Esophagus squamous epithelium (tissue), 5 donors: ENCODE measurements at places on chromosomes 1 and 21.

DNA sequence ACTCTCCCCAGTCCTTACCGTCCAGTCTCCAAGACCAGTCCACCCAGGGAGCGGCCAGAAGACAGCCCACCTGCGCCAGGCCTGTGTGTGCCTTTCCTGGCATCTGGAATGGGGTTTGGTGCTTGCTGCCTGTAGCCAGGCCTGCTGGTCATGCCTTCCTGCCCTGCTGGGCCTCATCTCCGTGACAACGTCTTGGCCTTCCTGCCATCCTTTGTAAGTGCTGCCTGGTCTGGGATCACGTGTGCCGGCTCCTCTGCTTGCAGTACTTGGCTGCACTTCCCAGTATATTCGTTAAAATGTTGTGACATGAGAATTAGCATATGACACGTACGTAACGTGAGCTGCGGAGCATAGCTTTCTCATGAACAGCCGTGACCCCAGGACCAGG, 145.3 kb upstream of the COL6A1 start:
- DNase-seq, result no peak

DNA sequence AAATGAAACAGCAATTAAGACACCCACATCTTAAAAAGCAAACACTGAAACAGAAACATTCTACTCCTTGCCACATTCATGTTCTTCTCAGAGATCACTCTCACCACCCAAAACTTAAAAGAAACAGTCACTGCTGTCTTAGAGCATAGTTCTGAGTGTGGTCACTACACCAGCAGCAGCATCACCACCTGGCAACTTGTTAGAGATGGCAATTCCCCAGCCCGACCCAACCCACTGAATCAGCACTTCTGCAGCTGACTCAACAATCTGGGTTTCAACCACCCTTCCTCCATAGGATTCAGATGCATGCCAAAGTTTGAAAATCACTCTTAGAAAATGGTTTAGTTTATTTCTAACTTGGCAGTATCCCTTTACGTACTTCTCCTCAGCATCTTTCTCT, 126.1 kb downstream of the CDC42BPA start:
- DNase-seq, result no peak

DNA sequence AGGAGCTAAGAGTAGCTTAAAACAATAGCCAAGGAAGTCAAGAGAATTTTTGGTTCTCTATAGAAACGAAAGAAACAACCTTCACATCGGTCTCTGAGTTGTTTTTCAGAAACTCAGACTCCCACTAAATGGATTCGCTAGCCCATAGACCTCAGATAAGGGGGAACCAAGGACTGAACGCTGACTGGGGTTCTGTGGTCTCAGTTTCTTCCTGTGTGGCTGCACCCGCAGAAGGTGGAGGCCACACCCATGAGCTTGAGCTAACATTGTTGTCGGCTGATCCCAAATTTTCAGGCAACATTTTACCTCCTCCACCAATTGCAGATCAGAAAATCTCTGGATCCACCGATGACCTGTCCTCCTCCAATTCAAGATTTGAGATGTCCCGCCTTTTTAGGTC, 456.1 kb downstream of the AJAP1 start:
- no peak for DNase-seq

DNA sequence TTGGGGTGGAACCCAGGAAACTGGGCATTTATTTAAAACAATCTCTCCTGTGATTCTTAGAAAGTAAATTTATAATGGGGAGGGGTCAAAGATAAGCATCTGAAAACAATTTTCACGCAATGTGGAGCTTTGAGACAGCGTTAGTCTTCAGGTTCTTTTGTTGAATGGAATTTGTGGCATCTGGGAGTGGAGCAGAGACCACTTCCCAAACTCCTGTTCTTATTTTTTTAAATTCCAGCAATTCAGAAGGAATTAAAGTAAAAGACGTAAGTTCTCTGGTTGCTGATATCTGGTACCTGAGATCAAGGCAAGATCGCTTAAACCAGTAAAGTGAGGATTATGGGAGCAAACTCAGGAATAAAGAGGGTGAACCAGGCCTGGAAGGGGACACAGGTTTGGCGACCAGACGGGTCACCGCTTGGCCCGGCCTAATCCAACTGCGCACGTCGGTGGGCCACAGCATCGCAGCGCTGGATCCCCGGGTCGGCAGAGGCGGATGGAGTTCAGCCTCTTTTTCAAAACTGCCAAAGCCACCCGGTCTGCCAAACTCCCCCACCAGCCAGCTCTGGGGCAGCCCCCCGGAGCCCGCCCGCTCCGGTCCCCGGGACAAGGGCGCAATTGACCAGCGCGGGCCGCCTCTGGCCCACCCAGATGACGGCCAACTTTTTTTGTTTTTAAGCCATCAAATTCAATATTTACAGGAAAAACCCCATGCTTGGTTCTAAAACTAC, 754 bp upstream of the PDPN start:
- no peak for DNase-seq

DNA sequence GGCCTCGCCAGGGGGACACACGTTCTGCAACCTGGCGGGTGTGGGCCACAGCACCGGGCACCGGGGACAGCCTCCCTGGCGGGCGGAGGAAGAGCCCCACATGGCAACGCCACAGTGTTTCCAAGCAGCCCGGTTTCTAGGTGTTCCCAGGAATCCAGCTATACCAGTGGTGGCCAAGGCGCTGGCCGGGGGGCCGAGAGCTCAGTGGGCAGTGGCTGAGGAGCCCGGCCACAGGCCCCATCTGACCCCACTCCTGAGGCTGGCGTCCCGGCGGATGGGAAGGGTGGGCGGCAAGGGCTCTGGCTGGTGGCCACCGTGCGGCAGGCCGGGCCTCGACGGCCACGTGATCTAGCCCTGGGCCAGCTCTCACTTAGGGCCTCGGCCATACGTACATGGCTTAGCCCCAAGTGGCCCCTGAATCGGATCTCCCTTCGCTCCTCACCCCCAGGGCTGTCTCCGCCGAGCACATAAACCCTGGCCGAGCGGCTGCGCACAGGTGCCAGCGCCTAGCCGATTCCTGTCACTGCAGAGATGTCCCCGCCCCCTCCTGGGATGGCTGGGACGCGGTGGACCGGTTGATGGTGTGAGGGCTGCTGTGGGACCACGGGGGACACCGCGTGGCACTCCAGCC, 68.7 kb downstream of the MORN1 start:
- no peak for DNase-seq

DNA sequence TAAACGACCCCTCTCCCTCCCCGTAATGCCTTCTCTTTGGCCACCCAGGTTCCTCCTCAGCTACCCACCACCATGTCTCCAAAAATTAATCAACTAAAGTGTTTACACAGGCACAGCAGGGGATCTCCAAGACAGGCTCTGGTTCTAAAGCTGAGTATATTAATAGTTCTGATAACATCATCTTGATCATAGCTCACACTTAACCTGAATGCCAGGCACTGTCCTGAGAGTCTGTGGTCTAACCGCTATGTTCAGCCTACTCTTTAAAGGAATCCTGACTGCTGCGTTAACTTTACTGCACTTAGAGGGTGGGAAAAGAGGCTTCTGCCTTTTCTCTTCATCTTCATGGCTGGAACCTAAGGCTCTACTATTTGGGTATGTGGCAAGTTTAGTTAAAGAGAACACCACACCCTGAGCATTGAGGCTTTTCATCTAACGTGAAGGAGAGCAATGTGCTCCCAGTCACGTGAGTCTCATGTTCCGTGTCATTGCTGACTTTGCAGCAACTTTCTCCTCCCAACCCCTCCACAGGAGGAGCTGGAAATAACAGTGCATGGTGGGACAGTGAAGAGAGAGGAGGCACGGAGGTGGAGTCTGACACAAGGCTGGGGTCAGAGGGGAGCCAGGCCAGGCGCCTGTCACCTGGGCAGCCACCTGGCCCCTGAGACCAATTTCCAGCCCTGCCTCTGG, 86.4 kb downstream of the FAM78B start:
- DNase-seq, result no peak

DNA sequence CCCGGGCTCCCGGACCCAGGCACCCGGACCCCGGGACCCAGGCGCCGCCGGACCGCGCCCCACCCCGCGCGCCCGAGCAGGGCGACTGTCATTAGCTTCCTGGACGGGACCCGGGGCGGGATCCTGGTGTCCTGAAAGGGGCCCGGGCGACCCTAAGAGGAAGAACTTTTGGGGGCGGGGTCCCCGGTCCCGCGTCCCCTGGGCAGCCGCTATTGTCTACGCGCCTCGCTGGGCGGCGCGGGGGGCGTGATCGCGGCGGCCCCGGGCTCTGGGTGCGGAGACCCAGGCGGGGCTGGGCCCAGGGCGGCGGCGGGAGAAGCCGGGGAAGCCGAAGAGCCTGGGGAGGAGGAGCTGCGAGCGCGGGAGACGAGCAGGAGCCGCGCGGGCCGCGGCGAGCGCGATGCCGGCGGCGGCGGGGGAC, 465 bp downstream of the HUNK start:
- no peak for DNase-seq

GRCh38 chr21:38139380-38140168, 117.2 kb upstream of the KCNJ15 start:
- DNase-seq, result no peak

DNA sequence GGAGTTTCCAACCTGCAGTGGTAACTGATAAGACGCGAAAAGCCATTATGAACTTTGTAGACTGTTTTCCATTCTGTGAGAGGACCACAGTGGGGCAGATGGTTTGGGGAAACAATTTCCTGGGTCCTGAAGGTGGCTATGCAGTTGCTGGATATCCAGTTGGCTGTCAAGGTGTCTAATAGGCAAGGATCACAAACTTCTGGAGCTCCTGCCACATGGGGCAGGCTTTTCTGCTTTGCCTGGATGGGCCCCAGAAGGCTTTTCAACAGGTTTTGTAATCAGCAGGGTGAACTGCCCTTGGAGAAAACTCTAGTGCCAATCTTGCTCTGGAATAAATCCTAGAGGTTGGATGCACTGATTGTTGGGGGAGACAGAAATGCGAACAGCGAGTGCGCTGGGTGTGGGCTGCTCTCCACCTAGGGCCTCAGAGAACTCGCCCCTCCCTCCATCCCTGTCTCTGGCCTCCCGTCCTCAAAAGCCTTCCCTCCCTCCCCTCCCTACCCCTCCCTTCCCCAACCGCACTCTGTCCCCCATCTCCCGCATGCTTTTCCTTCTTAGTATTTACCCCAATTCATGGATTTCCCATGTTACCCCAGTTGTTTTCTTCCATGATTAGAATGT, 210.3 kb upstream of the USP24 start:
- no peak for DNase-seq

DNA sequence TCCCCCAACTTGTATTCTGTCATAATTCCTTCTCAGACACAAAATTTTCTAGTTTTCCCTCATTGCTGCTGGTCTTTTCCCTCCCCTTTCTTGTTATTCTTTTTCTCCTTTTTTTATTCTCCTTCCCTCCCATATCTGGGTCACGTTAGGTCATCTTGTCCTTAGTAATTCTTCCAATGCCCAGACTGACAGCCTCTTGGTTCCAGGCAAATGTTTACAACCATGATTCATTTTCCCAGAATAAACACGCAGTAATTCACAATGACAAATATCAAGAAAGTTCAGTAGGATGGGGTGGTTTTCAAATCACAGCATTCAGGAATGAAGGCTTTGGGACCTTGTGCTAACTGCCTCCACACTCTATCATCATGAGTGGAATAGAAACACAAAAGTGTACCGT, 25.2 kb downstream of the NHLH2 start:
- DNase-seq, result no peak

DNA sequence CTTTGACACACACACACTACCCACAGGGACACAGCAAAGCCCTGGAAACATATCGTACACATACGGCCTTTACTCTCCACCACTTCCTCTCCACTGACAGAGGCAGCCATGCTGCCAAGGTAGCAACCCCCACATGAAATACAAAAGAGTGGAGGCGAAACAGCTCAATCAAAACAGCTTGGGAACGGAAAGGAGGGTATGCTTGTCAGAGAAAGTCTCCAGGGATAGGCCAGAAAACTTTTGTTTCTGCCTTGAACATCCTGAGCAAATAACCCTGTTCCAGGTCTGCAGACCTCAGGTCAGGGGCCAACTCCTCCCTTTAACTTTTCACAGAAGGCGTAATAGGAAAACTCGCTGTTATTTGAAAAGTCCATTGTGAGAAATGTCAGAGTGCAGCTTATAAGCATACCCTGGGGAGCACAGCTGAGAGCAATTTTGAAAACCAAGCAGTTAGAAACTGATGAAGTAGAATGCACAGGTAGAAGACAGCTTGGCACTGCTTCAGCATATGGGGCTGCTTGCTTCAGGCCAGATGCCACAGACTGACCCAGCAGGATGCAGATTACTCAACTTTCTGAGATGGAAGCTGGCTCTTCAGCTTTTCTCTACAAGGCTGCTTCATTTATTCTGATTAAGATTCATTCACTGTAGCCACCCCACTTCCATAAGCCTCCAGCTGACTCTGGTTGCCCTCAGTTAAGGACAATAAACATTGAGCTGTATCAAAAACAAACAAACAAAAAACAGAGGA, 18.0 kb downstream of the KIAA0319L start:
- DNase-seq, result no peak

GRCh38 chr1:7810395-7810794, 26.3 kb downstream of the PER3 start:
- no peak for DNase-seq

GRCh38 chr21:46607636-46608035, 2.8 kb upstream of the S100B start:
- no peak for DNase-seq

DNA sequence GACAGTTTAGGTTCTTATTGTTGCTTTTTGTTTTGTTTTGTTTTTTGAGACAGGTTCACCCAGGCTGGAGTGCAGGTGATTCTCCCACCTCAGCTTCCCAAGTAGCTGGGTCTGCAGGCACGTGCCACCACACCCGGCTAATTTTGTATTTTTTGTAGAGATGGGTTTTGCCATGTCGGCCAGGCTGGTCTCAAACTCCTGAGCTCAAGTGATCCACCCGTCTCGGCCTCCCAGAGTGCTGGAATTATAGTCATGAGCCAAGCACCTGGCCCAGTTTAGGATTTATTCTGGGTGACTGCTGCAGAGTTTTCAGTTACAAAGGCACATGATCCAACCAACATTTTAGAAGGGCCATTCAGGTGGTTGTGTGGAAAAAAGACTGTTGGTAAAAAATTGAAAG, 102.0 kb downstream of the SPAG17 start:
- DNase-seq, result no peak

GRCh38 chr1:11100149-11100493, 452 bp upstream of the EXOSC10 start:
- DNase-seq, result no peak

DNA sequence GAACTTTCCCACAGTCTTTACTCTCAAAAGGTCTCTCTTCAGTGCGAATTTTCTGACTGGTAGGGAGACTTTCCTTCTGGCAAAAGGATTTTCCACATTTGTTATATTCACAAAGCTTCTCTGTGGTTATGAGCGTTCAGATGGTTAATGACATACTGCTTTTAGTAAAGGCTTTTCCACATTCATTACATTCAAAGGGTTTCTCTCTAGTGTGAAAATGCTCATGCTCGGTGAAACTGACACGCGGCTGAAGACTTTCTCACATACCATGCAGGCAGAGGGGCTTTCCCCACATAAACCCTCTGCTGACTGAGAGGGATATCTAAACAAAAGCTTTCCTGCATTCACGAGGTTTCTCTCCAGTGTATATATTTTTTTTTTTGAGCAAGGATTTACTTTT, 9.9 kb upstream of the KLF18 start:
- DNase-seq, result no peak

GRCh38 chr1:54409156-54410142, 3.3 kb upstream of the SSBP3 start:
- no peak for DNase-seq
